ENCODE measurements at places on chromosomes 13 and 19.

- DNase-seq, result no peak
These were observed 636 bp upstream of the RNF225 start for GRCh38 chr19:58394821-58395219.

- DNase-seq, result peak; percentile 18
These were observed 26.8 kb upstream of the MTIF3 start for GRCh38 chr13:27476943-27477703.

- DNase-seq, result no peak
These were observed 2030.7 kb upstream of the PCDH20 start for GRCh38 chr13:63446329-63446728.

DNA sequence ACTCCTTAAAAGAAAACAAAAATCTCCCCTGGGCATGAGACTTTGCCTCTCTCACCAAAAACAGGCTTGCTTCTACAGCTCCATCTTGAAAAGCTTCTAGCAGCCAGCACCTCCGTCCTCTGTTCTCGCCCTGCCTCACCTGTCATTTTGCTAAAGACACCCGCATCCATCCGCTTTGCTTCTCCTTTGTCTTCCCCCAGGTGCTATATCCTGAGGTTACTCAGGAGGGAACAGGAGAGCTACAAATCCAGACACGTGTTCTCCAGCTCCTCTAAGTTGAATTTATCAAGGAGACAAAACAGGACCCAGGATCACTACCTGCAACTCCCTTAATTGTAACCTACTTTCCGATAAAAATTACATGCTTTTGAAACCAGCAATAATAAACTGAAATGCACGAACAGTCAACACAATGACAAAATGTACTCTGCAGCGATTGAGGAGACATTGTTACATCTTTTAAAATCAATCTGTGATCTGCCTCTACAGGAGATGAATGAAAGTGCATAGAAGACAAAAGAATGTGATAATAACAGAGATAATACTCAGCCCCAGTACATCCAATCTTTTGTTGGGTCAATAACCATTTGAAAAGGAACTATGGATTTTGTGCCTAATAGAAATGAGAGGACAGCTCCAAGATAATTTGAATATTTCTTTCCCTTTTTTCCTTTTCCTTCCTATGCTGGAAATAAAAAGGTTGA, 221.2 kb downstream of the DCLK1 start:
- DNase-seq, result no peak

GRCh38 chr13:40801255-40802217, 12.1 kb downstream of the SLC25A15 start:
- DNase-seq, result no peak

GRCh38 chr13:105940882-105941281, 594.6 kb downstream of the EFNB2 start:
- DNase-seq, result no peak

DNA sequence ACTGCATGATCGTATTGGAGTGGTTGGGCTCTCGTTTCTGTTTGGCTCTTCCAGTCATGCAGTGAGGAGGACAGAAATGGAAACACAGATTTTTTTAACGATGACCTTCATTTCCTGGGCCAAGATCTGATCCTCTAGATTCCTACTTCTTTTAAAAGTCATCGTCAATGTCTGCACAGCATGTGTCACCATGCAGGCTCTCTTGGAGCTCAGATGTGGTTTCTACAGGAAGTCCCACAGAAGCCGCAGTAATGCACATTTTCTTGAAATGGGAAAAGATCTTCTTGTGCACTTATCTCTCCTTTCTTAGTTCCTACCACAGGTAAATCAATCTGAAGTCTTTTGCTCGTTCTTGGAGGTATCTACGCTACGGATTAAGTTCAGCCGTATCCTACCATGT, 626.9 kb downstream of the EFNB2 start:
- no peak for DNase-seq
